ENCODE measurements at places on chromosomes 3 and 15. TPM values are rescaled to one million over a fixed set of nuclear protein-coding genes. Genes with fewer than 3 reads are reported as not detected.

RTP3 gene
- total RNA-seq: not detected

TICRR gene
- total RNA-seq: 3.7 TPM

TMEM42 gene
- 13.8 TPM for total RNA-seq

ULK4 gene
- total RNA-seq: 21.7 TPM

REC114 gene
- not detected for total RNA-seq

CLDN18 gene
- total RNA-seq: not detected

SNX4 gene
- 29.9 TPM for total RNA-seq

TEX55 gene
- total RNA-seq: not detected

SCN11A gene
- not detected for total RNA-seq

P2RY13 gene
- total RNA-seq: not detected

RBSN gene
- total RNA-seq: 25.1 TPM

CLDN16 gene
- total RNA-seq: 0.38 TPM

GP5 gene
- 1.1 TPM for total RNA-seq

ACSBG1 gene
- not detected for total RNA-seq

SLC35G2 gene
- total RNA-seq: 11.3 TPM
